ENCODE measurements at places on chromosomes 12 and 14.

GRCh38 chr14:58119381-58119780 lies 32.6 kb downstream of the ARMH4 start:
- no peak for DNase-seq

- DNase-seq: peak; percentile 45
Measured at GRCh38 chr14:53306911-53307310, 153.8 kb upstream of the DDHD1 start.

DNA sequence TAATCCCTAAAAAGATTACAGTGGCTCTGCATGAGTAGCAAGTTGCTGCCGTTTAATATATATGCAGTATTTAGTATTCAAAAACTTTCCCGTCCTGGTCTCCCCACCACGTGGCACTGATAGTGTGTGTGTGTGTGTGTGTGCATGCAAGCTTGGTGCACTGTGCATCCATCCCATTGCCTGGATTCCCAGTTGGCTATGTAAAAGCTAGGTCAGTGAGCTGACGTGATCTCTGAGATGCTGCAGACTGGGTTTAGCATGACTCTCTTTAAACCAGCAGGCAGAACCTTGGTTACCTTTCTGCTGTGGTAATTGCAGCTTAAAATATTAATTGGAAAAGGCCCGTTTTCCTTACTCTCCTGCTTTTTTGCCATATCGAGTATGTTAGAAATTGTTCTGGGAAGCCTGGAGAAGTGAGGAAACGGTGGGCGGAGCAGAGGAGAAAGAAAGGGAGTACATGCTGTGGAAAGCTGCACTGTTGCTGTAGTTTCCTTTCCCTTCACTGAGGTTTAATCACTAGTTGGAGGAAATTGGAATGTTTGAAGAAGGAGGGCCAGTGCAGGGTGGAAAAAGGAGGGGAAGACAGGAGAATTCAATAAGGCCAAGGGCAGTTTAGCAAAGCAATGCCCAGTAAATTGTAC lies 4.0 kb upstream of the CNTN1 start:
- DNase-seq: no peak

GRCh38 chr14:104551851-104552737 lies 27.5 kb upstream of the C14orf180 start:
- peak; percentile 37 for DNase-seq

- no peak for DNase-seq
Measured at GRCh38 chr12:12081836-12082497, 11.2 kb downstream of the BCL2L14 start.

DNA sequence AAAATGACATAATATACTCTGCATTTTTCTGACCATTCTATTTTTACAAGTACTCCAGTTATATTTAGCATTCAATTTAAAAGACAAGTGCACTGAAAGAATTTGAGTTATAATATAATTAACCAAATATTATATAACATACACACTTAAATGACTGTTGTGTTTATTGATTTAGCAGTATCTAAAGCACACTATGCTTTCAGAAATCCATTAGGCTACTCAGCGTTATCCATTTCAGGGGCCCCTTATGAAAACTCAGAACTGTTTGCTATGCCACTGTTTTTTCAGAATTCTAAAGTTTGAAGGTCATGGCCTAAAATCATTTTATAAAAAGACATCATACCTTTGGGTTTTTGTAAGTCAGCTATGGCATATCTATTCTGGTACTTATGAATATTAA lies 57.1 kb downstream of the HECTD4 start:
- DNase-seq: no peak

GRCh38 chr14:105059035-105059924 lies 6.0 kb downstream of the GPR132 start:
- DNase-seq: peak; percentile 63

DNA sequence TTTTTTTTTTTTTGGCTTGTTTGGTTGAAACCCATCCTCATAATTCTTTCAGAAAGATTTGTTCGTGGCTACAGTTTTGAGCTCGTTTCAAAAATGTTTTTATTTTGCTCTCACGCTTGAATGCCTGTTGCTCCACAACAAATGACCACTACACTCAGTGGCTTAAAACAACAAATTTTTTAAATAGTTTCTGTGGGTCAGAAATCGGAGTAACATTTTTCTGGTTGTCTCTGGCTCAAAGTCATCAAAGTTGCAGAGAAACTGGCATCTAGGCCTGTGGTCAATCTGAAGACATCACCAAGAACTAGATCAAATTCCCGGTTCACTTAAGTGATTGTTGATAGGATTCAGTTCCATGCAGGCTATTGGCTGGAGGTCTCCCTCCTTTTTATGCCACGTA lies 560.0 kb downstream of the SNAPC1 start:
- no peak for DNase-seq

DNA sequence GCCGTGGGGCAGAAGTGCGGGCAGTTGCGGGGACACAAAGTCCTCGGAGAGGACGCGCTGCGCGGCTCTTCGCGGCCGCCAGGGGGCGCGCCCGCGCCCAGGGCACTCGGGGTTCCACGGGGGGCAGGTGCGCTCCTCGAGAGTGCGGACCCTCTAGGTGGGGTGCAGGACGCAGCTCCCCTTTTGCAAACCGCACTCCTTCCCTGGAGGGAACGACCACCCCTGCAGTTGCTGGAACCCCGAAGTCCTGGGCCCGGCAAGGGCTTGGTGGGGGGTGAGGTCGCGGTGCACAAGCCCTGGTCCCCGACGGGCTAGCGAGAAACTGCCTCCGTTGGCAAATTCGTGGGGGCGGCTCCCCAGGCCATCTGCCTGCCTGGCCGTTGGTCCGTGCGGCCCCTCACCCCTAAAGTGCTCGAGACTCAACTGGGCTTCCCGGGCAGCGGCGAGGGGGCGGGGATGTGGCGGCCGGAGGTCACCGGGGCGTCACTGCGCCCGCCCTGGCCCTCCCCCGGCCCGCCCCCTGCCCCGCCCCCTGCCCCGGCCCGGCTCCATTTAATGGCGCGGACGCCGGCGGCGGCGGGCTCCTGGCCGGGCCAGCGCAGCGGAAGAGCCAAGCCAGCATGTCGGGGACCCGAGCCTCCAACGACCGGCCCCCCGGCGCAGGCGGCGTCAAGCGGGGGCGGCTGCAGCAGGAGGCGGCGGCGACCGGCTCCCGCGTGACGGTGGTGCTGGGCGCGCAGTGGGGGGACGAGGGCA lies at the start of gene ADSS1:
ADSS1 (plus strand) TSS at position 579 of the 756 bp plus-strand sequence; CDS start at position 621, 42 bp downstream.
- DNase-seq: peak; percentile 75

GRCh38 chr12:77489331-77489970 lies 341.2 kb upstream of the NAV3 start:
- no peak for DNase-seq

- no peak for DNase-seq
Measured at GRCh38 chr12:14756334-14757143, 46.7 kb downstream of the WBP11 start.

DNA sequence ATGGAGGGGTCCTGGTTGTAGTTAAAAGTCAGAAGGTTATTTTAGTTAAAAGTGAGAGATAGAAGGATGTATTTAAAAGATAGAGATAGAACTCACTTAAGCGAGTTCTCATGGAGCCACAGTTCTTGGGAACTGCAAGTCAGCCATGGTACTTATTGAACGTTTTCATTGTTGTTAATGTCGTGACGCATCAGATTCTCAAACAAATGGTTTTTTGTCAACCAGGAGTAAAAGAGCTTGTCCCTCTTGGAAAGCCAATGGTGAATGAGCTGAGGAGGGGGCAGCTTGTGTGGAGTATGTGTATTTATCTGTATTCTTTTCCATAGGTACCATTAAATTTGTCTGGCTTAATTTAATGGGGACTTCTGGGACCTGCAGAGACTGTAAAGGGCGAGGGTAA lies 68.6 kb downstream of the FIGNL2 start:
- no peak for DNase-seq

- DNase-seq: no peak
Measured at GRCh38 chr12:119096429-119097202, 82.1 kb upstream of the HSPB8 start.

Measured in right forelimb (tissue), 1 donor.